Right renal pelvis (tissue), 4 donors: ENCODE measurements at places on chromosomes 6 and 20.

DNA sequence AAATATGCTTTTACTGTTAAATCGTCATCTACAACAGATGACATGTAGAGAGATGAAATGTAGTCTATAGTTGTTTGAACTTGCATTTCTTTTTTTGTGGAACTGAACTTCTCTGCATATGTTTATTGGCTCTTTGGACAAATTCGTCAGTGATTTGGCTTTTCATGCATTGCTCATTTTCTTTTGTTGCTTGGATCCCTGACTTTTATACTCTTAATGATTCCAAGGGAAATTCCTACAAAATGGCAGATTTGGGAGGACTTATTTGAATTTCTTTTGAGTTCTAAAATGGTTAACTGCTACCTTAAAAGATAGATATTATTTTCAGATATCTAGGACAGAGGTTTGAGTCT is 65.4 kb downstream of the UTRN start:
- no peak for DNase-seq

DNA sequence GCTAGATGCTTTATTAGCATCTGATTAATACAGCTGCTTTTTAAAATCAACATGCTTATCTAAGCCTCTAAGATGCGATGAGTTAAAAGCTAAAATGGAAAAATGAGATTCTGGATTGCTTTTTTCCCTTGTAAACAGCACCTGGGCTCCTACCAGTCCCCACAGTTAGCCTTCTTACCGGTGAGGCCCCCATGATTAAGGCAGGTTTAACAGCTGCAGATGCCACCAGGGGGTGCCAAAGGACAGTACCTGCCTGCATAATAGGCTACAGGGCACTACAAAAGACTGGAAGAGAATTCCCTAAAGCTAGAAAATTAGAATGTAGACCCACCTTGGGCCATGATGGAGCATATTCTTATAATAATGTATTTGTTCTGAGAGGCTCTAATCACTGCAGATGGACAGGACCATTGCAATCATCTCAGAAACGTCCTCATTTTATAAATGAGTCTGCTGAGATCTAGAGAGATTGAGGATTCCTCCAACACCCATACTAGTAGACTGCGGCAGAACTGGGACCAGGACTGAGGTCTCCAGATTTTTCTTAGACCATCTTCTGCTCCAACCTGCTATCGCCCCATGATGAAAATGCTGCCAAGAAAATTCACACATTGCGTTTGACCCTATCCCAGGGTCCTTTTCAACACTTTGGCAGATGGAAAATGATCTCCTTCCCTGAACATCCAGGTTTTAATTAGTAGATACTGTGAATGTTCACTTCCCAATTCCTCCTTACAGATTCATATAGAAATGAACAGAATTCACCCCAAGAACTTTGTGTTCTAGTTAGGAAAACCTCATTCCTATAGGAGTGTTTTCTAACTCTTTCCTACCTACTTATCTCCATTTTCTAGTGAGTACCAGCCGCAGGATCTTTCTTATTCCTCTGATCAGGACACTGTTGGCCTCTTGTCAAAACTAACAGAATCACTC is 148.8 kb downstream of the RPS12 start:
- DNase-seq, result peak; percentile 44

- DNase-seq, result no peak
Observed at GRCh38 chr6:170294298-170294730, 3.4 kb upstream of the DLL1 start.

GRCh38 chr6:131492932-131493573 is 80.0 kb upstream of the ARG1 start:
- DNase-seq, result no peak

DNA sequence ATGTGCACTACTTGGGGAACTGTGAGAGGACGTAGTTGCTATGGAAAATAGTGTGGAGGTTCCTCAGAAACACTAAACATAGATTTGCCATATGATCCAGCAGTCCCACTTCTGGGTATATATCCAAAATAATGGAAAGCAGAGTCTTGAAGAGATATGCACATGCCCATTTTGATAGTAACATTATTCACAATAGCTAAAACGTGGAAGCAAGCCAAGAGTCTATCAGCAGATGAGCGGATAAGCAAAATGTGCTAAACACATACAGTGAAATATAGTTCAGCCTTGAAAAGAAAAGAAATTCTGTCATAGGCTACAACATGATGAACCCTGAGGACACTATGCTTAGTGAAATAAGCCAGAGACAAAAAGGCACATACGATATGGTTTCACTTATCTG is 11.1 kb downstream of the SYNDIG1 start:
- no peak for DNase-seq

DNA sequence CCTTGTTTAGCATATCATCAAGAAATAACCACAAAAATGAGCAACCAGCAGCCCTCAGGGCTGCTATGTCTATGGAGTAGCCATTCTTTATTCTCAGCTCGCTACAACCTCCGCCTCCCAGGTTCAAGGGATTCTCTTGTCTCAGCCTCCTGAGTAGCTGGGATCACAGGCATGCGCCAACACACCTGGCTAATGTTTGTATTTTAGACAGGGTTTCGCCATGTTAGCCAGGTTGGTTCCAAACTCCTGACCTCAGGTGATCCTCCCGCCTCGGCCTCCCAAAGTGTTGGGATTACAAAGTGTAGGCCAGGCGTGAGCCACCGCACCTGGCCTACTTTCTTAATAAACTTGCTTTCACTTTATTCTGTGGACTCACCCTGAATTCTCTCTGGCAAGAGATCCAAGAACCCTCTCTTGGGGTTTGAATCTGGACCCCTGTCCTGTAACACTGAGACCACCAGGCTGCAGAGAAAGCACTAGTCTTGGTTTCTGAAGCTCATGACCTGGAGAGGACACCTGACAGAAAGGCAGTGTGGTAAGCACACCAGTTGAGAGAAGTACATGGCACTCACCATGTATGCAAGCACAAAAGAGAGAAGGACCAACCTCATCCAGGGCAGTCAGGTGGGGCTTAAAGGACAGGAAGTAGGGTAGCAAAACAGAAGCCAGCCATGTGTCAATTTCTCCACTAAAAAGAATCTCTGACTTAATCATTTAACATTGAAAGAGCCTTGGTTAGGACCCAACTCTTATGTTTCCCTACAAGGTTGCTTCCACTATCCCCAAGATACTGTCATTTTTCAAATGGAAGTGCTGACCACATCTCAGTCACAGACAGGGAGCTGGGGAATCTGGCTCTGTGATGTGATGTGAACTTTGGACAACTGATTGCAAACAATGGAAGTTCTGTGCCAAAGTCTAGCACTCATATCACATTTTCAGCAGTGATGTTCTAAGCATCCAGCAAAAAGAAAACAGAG is 97.4 kb upstream of the DST start:
- no peak for DNase-seq

GRCh38 chr6:48747471-48747870 is 636.5 kb upstream of the PTCHD4 start:
- DNase-seq, result no peak

GRCh38 chr6:30712441-30712945 is 4.6 kb downstream of the MDC1 start:
- DNase-seq, result no peak

- DNase-seq, result no peak
Observed at GRCh38 chr6:123215211-123215610, 219.2 kb downstream of the CLVS2 start.

- DNase-seq, result no peak
Observed at GRCh38 chr6:142332393-142333098, 30.7 kb downstream of the ADGRG6 start.

- no peak for DNase-seq
Observed at GRCh38 chr6:75631859-75632635, 30.4 kb downstream of the SENP6 start.

DNA sequence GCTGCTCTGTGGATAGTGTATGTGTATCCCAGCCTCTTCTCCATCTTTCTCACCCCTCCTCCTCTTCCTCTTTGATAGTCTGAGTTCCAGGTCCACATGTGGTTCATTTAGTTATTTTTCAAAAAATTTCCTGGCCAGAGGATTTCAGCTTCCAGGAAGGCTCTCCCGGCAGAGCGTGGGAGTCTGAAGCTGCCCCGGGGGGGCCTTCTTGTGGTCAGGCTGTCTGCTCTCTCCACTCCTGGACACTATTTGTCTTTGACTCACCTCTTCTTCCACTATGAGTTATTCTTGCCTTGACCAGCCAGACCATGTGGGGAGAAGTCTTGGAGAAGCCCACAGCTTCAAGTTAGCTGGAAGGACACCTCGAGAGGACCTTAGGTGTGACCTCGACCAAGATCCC is 258.8 kb downstream of the CDC5L start:
- DNase-seq, result no peak

GRCh38 chr6:20620043-20620442 is 85.8 kb downstream of the CDKAL1 start:
- DNase-seq, result no peak

GRCh38 chr20:58647796-58648501 is 3.1 kb upstream of the STX16 start:
- no peak for DNase-seq
